ENCODE measurements at places on chromosomes 4 and X.

DNA sequence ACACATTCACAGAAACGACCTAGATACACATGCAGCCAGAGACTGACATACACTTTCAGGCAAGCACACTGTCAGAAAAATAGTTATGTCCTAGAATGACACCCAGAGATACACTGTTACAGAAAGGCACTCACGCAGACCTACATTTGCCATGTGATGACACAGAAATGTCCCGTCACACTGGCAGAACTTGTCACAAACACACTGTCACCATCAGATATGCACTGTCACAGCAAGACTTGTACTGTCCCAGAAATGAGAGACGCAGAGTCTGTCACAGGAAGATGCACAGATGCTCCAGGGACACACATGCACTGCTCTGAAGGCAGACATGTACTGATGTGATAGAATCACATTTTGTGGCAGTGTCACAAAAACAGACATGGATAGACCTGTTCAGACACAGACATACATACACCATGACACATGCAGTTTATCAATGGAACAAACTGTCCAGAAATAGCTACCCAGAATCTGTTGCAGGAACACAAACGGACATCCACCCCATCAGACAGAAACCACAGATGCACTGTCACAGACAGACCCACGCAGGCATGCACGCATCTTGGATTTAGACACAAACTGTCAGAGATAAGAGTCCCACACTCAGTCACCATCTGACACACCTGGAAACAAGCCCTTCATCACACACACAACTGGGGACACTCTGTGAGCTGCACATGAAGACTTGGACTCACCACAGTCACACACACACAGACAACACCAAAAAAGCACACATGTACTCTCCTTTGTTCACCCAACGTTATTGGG lies 1.3 kb upstream of the PIM2 start:
- DNase-seq: no peak

DNA sequence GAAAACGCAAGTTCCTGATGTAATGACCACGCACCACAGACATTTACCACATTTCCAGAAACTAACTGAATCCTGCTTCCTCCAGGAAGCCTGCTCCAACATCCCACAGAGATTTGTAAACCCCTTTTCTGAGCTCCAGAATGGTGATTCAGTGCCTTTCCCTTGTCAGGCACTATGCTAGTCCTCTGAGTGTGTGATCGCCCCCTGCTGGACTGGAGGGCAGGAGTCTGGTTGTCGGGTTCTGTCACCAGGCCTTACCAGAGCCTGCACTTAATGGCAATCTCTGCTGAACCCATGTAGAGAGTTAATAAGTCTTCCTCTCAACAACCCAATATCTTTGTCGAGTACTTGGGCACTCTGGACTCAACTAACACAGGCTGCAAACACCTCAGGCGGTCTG lies 14.5 kb upstream of the KDM5C start:
- DNase-seq: no peak

DNA sequence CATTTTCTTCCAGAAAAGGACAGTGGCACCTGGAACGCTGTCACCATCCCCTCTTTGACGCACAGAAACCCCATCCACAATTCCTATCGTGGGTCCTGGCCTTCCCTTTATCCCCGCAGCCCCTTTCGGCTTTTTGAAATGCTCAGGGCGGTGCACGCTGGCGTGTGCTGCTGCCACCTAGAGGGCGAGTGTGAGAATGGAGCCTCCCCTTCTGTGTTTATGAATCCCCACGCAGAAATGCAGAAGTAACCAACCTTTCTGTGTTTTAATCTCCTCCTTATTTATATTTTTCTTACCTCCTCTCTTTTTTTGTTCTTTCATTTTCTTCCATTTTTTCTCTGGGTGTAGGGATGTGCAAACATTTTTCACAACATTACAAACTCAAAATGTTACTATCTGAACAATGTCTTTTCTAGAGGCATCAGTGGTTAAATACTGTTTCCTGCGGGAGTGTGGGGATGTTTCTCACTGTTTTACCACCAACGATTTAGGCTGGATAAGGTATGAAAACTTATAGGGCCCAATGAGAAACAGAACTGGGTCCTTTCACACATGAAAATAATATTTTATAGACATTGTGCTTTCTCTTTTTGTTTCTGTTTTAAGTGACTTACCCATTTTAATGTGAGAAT lies 50.0 kb downstream of the TMA16 start:
- DNase-seq: peak; percentile 52

- no peak for DNase-seq
Observed at GRCh38 chr4:11512871-11513270, 84.2 kb upstream of the HS3ST1 start.

- DNase-seq: no peak
Observed at GRCh38 chr4:79088946-79089691, 149.9 kb upstream of the PAQR3 start.

GRCh38 chr4:80419946-80420345 lies 84.4 kb downstream of the CFAP299 start:
- DNase-seq: no peak

DNA sequence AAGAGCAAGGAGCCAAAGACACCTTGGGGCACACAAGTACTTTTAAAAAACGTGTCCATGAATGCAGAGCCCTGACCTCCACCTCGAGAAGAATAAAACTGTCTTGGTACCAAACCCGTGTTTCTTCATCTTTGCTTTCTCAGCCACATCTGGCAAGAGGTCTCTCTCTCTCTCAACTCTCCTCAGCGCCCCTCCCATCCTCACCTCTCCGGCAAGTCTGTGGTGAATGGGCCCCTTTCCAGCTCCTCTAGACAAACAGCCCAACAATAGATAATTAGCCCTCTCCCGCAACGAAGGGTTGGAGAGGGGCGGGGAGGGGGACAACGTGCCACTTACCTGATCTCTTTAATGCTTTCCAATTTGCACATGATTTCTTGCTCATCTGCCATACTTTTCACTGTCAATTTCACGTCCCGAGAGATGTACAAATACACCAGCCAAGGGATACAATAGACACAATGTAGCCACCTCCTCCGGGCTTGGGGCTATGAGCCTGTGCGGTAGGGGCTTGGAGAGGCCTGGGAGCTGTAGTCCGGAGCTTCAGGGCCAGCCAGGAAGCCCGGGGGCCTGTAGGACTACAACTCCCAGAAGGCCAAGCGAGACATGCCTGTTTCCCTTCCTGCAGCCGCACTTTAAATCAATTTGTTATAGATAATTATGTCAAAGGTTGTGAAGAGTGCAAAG lies at the start of gene ZC4H2:
TSS of gene ZC4H2 (minus strand) at position 462 of the 684 bp plus-strand sequence. CDS start at position 389, 73 bp downstream.
- peak; percentile 75 for DNase-seq

GRCh38 chr4:148116969-148117368 lies 325.2 kb downstream of the NR3C2 start:
- DNase-seq: no peak

GRCh38 chr4:110195561-110196205 lies 2.7 kb downstream of the ELOVL6 start:
- DNase-seq: no peak

DNA sequence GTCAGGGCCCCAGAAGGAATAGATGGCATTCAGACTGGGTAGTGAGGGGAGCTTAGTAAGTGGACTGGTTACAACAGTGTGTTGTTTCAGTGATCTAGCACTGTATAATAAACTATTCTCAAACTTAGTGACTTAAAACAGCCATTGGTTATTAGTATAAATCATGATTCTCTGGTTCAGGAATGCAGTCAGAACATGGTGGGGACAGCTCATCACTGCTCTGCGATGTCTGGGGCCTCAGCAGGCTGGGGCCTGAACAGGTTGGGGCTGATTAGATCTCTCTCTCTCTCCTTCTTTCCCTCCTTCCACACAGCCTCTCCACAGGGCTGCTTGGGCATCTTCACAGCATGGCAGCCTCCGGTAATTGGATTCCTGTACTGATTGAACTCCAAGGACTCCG lies 160.4 kb downstream of the GATB start:
- DNase-seq: no peak

DNA sequence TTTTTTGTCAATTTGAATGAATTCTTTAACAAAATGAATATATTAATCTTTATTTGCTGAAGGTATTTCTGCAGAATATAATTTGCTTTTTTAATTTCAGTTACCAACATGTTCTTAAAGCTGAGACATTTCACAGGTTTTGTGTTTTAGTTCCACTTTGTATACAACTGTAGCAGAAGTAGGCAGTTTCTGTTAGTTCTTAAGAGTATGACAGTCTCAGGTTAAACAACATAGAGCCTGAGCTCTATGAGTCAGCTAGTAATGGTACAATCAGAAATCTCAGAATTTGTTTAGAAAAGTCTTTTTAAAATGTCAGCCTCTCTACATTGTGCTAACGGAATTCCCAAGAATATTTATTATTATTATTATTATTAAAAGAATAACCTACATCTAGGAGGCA lies 50.4 kb downstream of the GSTCD start:
- no peak for DNase-seq

GRCh38 chr4:152265149-152265621 lies 270.7 kb downstream of the FBXW7 start:
- DNase-seq: no peak

DNA sequence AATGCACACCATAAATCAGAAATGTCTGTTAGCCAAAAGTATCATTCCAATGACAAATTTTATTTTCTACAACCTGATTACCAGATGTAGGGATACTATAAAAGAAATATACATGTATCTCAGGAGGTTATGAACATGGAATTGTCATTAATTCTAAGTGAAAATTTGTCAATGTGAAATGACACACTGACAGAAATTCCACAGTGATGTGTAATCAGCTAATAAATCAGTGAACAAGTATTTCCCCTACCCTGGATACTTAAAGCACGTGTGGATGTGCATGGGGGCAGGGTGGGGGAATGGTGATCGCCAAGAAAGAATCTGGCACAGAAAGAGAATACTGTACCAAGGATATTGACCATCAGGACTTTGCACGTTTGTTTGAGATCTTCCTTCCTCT lies 123.6 kb downstream of the SH3RF1 start:
- no peak for DNase-seq

DNA sequence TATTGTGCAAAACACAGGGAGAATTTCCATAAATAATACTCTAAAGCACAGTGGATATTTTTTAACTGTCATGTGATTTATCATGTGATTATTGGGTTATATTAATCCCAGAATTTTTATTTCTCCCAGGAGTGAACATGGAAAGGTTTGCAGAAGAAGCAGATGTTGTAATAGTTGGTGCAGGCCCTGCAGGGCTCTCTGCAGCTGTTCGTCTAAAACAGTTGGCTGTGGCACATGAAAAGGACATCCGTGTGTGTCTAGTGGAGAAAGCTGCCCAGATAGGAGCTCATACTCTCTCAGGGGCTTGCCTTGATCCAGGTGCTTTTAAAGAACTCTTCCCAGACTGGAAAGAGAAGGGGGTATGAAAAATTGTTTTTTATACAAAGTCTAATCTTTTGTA lies 10.0 kb downstream of the ETFDH start:
- no peak for DNase-seq

DNA sequence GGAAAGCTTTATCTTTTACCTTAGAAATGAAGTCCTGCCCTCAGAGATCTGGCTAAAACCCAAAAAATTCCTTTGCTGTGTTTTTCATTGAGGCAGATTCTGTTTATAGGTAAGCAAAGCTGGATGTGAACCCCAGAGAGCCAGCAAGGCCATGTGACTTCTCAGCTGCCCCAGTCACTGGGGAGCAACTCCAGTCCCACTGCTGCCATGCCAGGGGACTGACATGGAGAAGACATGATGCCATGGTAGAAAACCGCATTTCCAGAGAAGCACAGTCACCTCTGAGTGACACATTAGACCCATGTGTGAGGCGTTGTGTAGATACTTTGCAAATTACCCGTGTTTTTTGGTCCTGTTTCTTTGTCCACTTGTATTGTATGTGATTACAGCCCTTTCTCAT lies 45.4 kb downstream of the PTTG2 start:
- DNase-seq: no peak

DNA sequence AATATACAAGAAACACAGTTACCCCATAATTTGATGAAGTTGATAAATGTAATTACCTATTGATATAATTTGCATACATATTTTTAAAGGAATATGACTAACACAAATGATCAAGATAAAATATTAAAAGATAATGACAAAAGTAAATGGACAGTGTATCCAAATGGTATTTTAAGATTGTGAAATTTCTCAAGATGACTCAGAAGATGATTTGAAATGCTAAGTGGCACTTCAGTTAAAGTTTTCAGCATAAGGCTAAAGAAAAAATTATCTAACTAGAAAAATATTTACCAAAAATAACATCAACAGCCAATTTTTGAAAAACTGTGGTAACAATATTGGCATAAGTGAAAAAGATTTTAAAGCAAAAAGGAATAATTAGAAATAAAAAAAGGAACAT lies 248.4 kb upstream of the NDST4 start:
- DNase-seq: no peak

- DNase-seq: no peak
Observed at GRCh38 chr4:174483792-174484191, 38.5 kb downstream of the HPGD start.

DNA sequence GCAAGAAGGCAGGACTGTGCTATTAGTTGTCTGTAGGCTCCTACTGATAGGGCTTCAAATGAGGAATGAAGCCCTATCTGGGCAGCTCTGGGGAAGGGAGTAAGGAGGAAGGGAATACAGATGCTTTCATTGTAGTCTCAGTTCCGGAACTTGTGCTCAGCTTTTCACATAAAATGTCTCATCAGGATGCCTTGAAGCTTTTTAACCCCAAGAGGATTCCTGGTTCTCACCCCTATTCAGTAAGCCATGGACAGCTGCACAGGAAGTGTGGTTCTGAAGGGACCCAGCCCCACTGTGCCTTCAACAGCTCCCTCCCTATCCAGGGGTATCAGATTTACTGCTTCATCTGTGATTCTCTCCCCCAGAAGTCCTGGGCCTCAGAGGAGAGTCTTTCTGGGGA lies 5.0 kb downstream of the ARMCX5 start:
- DNase-seq: no peak

DNA sequence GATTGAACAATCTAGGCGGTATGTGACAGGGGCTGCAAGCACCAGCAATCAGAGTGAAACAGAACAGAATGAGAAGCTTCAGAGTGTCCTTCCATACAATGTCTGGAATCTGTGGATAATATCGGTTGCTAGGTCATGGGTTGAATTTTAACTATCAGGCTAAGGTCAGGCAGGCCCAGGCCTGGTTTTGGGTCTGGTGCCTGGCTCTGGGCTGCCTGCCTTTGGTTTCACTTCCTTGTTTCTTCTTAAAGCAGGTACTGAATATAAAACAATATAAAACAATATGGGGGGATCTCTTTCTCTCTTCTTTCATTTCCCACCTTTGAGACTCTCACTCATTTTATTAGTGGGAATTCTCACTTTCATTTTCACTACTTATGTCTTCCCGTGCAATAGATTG lies 962.0 kb downstream of the CCSER1 start:
- no peak for DNase-seq
